ENCODE measurements at places on chromosomes 1 and 21.

GRCh38 chr1:30763651-30764248 is 6.2 kb upstream of the LAPTM5 start:
- no peak for DNase-seq

GRCh38 chr1:188269956-188270355 is 1441.2 kb downstream of the PLA2G4A start:
- DNase-seq = no peak

- DNase-seq = no peak
Observed at GRCh38 chr1:80363689-80364475, 1357.4 kb upstream of the ADGRL4 start.

DNA sequence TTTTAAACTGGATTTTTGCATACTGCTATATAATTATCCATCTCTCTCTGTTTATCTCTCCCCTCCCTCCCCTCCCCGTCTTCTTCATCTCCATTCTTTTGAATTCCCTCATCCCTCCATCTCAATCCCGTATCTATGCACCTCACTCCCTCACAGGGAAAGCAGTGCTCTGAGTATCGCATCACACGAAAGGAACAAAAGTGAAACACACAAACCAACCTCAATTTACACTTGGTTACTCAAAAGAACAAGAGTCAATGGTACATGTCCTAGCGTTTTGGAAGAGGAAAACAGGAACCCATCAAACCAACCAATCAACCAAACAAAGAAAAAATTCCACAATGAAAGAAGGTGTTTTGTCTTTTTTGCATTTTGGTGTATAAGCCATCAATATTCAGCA is 115.1 kb downstream of the NBPF12 start:
- no peak for DNase-seq

- DNase-seq = peak; percentile 49
Observed at GRCh38 chr1:225848030-225848955, 33.9 kb downstream of the TMEM63A start.

DNA sequence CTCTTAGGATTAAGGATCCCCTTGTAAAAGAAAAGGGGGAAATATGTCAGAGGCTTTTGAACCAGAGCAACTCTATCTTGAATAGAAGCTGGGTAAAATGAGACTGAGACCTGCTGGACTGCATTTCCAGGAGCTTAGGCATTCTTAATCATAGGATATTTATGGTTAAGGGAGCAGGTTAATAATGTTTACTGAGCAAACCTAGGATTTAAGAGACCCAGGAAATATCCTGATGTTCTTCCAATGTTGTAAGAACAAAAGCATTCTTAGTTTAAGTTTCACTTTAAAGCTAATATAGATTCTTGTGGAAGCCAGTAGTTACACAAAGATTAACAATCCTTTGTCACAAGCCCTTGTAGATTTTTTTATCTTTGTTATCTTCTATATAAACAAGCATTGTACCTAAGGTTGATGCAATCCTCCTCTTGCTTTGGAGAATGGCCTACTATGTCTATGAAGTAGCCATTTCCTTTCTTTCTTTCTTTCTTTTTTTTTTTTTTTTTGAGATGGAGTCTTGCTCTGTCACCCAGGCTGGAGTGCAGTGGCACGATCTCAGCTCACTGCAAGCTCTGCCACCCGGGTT is 570.2 kb upstream of the BEND5 start:
- DNase-seq = no peak

DNA sequence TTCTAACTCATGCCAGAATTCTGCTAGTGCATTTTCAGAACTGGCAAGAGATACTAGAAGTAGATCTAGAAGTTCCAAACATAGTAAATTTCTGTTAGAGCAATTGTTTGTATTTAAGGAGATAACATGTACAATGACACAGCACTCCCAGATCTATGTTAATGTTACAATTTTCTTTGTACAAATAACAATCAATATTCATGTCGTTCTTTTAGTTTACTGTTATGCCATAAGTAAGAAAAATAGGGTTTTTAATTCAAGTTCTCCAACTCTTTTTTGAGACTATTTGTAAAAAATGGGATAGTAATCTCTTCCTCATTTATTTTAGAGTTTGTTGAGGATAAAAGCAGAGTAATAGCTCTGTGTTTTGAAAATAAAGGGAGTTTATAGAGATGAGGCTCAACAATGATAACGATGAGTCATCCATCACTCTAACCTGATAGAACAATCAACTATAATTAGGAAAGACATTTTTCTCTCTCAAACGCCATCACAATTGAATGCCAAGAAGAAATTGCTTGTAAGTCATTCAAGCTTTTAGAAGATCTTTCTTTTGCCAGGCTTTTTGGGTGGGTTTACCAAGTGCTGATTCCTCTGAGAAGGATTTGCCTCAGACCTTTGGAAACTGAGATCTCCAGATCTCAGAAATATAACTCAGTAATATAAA is 638 bp downstream of the CD84 start:
- no peak for DNase-seq

DNA sequence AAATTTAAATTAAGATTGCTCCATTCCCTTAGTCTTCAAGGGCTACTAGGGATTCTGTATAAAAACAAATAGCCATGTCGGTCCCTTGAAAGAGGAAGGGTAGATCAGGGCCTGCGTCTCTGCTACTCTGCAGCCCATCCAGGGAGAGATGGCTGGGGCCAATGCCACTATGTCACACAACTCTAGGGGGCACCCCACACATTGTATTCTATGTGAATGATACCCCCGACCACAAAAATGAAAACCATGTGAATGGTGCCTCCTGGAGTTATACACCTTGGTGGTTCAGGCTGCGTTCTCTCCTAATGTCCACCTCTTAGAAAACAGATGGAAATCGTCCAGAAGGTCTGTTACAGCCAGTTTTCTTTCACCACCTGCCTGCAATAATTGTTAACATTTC is 18.0 kb downstream of the PIK3C2B start:
- DNase-seq = no peak

DNA sequence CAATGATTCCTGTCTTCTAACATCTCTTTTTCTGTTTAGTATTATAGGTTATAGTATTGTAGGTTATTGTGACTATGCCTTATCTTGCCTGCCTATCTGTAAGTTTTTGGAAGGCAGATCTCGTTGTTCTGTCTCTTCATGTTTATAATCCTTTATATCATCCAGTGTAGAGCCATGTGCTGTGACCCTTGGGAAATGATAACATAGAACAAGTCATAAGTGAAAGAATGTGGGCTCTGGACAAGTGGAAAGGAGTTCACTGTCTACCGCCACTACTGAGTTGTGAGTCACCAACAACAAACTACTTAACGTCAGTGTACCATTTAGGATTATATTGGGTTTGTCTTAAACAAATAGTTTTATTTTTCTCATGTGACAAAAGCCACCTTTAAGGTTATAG is 139.3 kb downstream of the LYPLAL1 start:
- DNase-seq = no peak

- no peak for DNase-seq
Observed at GRCh38 chr1:24122776-24123175, 10.8 kb upstream of the MYOM3 start.

- DNase-seq = no peak
Observed at GRCh38 chr1:70075761-70076160, 129.6 kb downstream of the LRRC40 start.
